ENCODE measurements at places on chromosomes 13 and 19.
A peak's percentile ranks its signal among the peaks of the same experiment; 100 is the strongest.

DNA sequence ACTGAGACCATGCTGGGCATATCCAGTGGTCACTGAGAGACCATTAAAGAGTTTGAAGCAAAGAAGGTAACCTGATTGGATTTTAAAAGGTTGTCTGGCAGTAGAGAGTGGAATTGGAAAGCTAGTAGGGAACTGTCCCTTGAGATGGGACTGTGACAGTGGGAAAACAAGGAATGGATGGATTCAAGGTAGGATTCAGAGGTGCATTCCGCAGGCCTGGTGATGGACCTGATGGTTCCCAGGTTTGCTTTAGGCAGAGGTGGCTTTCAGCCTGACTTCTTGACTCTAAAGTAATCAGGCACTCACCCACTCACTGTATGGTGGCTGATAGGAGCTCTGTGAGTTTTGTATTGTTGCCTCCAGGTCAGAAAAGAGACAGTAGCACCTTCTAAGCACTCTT lies 73.0 kb downstream of the DHRS12 start:
- DNase-seq: no peak

DNA sequence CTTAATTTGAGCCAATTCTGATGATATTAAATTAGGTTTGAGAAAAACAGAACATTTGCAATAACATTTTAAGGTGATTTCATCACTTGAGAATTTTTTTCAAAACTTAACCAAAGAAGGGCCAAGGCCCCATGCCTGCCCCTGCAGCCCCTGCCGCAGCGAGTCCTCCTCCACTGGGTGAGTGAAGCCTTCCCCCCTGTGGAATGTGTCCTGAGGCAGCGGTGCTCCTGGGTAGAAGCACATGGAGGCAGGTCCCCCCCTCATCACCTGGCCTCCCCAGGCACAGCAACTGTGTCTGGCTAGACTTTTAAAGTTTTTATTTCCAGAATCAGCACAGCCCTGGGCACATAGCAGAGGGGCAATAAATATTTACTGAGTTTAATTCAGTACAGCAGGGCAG lies 10.8 kb downstream of the SOX1 start:
- DNase-seq: no peak

DNA sequence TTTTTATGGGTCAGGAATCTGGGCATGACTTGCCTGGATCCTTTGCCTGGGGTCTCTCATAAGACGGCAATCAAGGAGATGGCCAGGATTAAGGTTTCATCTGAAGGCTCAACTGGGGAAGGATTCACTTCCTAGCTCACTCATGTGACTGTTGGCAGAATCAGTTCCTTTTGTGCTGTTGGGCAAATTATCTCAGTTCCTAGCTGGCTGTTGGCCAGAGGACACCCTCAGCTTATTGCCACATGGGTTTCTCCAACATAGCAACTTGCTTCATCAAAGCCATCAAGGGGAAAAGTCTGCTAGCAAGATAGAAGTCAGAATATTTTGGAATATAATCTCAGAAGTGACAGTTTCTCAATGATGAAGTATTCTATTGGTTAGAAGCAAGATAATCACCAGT lies 12.2 kb upstream of the EVI5L start:
- DNase-seq: no peak

GRCh38 chr13:23433171-23434153 lies at the start of gene SACS:
Gene SACS, minus strand, starts transcription at chr13:23433702. Its CDS starts 22,463 bp downstream, at chr13:23411239.
- DNase-seq: peak; percentile 68

GRCh38 chr13:106462710-106463109 lies 72.8 kb downstream of the EFNB2 start:
- DNase-seq: no peak

GRCh38 chr19:53880711-53881481 lies 1.1 kb upstream of the PRKCG start:
- no peak for DNase-seq

GRCh38 chr19:4115050-4115817 lies 8.7 kb downstream of the MAP2K2 start:
- DNase-seq: no peak

GRCh38 chr19:40718774-40719391 lies 2.0 kb downstream of the ITPKC start:
- no peak for DNase-seq

All from neural crest cell (in vitro differentiated cells).